Glutamatergic neuron (in vitro differentiated cells): ENCODE measurements at places on chromosomes 2 and 18. TPM values are rescaled to one million over a fixed set of nuclear protein-coding genes. Genes with fewer than 3 reads are reported as not detected.
A peak's percentile ranks its signal among the peaks of the same experiment; 100 is the strongest.

GRCh38 chr18:72799106-72799505, 68.7 kb downstream of the NETO1 start:
- no peak overlapping the region for H3K27ac ChIP-seq
- no peaks in the 10 kb centered on the region for H3K4me1 ChIP-seq
- no peaks in the 10 kb centered on the region for H3K27me3 ChIP-seq
- no peaks in the 10 kb centered on the region for H3K36me3 ChIP-seq
- no peak overlapping the region for H3K4me3 ChIP-seq

GRCh38 chr2:11296401-11296800, 48.0 kb downstream of the ROCK2 start:
- no peaks in the 10 kb centered on the region for H3K36me3 ChIP-seq
- no peak overlapping the region for H3K4me3 ChIP-seq
- H3K27me3 ChIP-seq = peaks cover 5% of the 10 kb centered on the region
- no peak for DNase-seq

DNA sequence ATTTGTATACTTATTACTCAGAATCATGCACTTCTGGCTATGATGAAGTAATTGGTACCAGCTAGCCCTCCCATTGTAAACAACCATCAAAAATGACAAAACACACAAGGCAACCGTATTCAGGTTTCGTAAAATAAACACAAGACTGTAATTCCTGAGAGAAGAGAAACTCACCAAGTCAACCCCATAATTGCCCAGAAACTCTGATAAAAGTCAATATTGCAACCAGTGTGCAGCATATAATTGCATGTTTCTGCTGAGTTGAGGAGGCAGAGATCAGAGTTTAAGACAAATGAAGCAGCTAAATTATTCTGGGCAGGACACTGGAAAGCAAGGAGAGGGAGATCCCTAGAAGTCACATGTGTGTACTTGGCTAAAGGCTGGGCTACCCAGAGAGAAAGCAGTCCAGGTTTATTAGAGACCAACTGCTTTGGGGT, 90.3 kb downstream of the ROCK2 start:
- H3K27me3 ChIP-seq = no peaks in the 10 kb centered on the region
- no peaks in the 10 kb centered on the region for H3K36me3 ChIP-seq
- no peak overlapping the region for H3K27ac ChIP-seq
- no peak overlapping the region for H3K4me3 ChIP-seq
- peaks cover 7% of the 10 kb centered on the region for H3K4me1 ChIP-seq

- H3K27ac ChIP-seq = no peak overlapping the region
- no peaks in the 10 kb centered on the region for H3K36me3 ChIP-seq
- H3K27me3 ChIP-seq = no peaks in the 10 kb centered on the region
- H3K4me1 ChIP-seq = no peaks in the 10 kb centered on the region
- no peak for DNase-seq
- H3K4me3 ChIP-seq = no peak overlapping the region
Observed at GRCh38 chr2:181307203-181307991, 149.8 kb upstream of the ITGA4 start.

GRCh38 chr2:236535024-236535423, 34.6 kb upstream of the ACKR3 start:
- no peak overlapping the region for H3K4me3 ChIP-seq
- DNase-seq = no peak
- no peaks in the 10 kb centered on the region for H3K36me3 ChIP-seq
- no peak overlapping the region for H3K27ac ChIP-seq
- H3K27me3 ChIP-seq = no peaks in the 10 kb centered on the region
- no peaks in the 10 kb centered on the region for H3K4me1 ChIP-seq

GRCh38 chr2:217672472-217672871, 330.3 kb downstream of the TNS1 start:
- DNase-seq = no peak
- H3K27ac ChIP-seq = no peak overlapping the region
- H3K4me1 ChIP-seq = peaks cover 13% of the 10 kb centered on the region
- no peak overlapping the region for H3K4me3 ChIP-seq
- peaks cover 3% of the 10 kb centered on the region for H3K27me3 ChIP-seq

- DNase-seq = no peak
- peaks cover 8% of the 10 kb centered on the region for H3K4me1 ChIP-seq
- H3K4me3 ChIP-seq = no peak overlapping the region
- no peaks in the 10 kb centered on the region for H3K36me3 ChIP-seq
- peaks cover 3% of the 10 kb centered on the region for H3K27me3 ChIP-seq
Observed at GRCh38 chr18:12293831-12294230, 14.2 kb upstream of the TUBB6 start.

DNA sequence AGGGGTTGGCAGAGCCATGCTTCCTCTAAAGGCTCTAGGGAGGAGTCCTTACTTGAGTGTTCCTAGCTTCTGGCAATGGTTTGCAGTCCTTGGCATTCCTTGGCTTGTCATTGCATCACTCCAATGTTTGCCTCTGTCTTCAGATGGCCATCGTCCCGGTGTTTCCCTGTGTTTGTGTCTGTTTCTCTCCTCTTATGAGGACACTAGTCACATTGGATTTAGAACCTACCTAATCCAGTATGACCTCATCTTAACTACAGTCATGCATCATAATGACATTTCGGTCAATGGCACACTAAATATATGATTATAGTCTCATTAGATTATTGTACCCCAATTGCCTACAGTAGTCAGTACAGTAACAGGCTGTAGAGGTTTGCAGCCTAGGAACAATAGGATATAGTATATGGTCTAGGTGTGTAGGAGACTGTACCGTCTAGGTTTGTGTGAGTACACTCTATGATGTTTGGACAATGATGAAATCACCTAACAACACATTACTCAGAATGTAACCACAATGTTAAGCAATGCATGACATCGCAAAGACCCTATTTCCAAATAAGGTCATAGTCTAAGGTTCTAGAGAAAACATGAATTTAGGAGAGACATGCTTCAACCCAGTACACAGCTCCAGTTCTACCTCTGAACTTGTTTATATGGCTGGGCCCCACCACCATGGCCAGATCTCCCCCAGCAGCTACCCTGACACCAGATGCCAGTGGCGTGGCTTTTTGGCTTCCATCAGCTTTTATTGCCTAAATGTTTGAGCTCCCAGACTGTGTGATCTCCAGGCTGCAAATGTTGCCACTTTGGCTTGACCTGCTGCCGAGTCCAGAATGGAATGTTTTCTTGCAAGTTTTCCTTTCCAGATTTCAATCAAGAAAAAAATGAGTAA, 22.1 kb downstream of the SRD5A2 start:
- peaks cover 13% of the 10 kb centered on the region for H3K36me3 ChIP-seq
- H3K4me3 ChIP-seq = no peak overlapping the region
- no peaks in the 10 kb centered on the region for H3K4me1 ChIP-seq

- H3K36me3 ChIP-seq = no peaks in the 10 kb centered on the region
- no peak for DNase-seq
- H3K27ac ChIP-seq = no peak overlapping the region
Observed at GRCh38 chr2:41717839-41718238, 330.0 kb upstream of the PKDCC start.

GRCh38 chr18:62751341-62751821, 36.0 kb downstream of the PHLPP1 start:
- H3K36me3 ChIP-seq = no peaks in the 10 kb centered on the region
- peaks cover 34% of the 10 kb centered on the region for H3K4me1 ChIP-seq
- DNase-seq = no peak
- no peak overlapping the region for H3K27ac ChIP-seq
- H3K4me3 ChIP-seq = no peak overlapping the region

GRCh38 chr2:21310493-21310892, 186.7 kb downstream of the TDRD15 start:
- no peak for DNase-seq
- no peaks in the 10 kb centered on the region for H3K4me1 ChIP-seq
- no peaks in the 10 kb centered on the region for H3K36me3 ChIP-seq
- no peaks in the 10 kb centered on the region for H3K27me3 ChIP-seq

DNA sequence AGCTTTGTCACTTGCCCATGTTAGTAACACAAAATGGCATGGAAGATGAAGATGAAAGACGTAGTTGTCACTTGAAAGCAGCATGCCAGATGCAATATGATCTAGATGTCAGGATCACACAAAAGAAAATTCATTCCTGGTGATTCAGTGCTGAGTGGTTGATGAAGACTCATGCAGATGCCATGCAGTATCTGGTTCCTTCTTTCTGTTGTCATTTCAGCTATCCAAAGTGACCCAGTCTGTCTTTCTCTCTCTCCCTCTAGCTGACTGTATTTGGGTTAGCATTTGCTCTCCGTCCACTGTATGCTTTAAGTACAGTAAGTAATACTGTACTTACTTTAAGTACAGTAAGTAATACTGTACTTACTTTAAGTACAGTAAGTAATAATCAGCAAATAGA, 50.4 kb downstream of the TTN start:
- no peak overlapping the region for H3K4me3 ChIP-seq
- H3K27ac ChIP-seq = no peak overlapping the region
- H3K4me1 ChIP-seq = no peaks in the 10 kb centered on the region
- no peak for DNase-seq
- H3K27me3 ChIP-seq = no peaks in the 10 kb centered on the region

DNA sequence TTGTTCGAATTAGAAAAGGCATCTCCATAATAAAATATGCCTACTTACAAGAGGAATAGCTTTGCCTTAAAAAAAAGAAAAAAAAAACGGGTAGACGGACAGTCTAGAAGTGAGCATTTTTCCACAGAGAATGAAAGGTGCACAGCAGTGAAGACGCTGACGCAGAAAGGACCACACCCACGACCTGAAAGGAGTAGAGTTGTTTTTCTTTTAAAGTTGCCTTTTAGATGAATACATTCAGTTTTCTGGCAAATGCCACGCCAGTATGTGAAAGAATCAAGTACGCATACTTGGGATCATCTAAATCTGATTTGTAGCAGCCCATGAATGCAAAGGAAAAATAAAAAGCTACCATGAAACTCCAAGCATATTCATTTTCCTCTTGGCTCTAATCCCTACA, 809.2 kb upstream of the SOX11 start:
- H3K4me1 ChIP-seq = no peaks in the 10 kb centered on the region
- no peaks in the 10 kb centered on the region for H3K27me3 ChIP-seq
- no peak overlapping the region for H3K4me3 ChIP-seq
- peak overlapping the region; percentile 44 for H3K27ac ChIP-seq
- H3K36me3 ChIP-seq = no peaks in the 10 kb centered on the region

DNA sequence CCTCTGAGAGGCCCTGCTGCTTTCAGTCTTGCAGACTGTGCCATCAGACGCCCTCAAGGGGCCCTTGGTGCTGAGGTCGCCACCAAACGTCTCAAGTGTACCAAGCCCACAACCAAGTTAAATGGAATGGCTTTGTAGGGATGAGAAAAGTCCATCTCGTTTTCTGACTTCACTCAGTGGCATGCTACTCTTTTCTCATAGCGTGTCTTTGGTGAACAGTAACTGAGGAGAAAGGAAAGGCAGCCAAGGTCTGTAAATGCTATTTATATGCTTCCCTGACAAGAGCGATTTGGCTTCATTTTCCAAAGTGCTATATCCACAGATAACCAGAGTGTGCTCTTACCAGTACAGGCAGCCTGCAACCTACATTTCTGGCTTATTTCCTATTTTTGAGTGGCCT, 123.0 kb downstream of the MTX2 start:
- no peak overlapping the region for H3K27ac ChIP-seq
- no peaks in the 10 kb centered on the region for H3K4me1 ChIP-seq
- no peaks in the 10 kb centered on the region for H3K36me3 ChIP-seq
- no peak overlapping the region for H3K4me3 ChIP-seq

DNA sequence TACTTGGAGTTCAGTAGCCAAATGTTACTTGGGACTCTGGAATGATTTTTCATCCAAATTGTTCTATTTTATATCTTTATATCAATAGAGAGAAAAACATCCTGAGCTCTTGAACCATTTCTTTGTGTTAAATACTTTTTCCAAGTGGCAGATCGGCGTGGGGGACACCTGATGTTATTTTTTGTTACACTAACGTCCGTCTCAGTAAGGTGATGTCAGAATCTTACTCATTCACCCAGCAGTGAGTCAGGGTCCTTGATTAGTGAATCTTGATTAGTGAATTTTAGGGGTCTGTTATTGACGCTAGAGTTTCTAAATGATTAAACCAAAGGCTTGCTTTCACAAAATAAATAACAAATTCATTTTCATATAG, 1.7 kb downstream of the MIB1 start:
- no peak for DNase-seq
- peaks cover 28% of the 10 kb centered on the region for H3K4me1 ChIP-seq
- peak overlapping the region; percentile 98 for H3K27ac ChIP-seq

- H3K4me1 ChIP-seq = peaks cover 36% of the 10 kb centered on the region
- H3K27ac ChIP-seq = no peak overlapping the region
- DNase-seq = no peak
- no peaks in the 10 kb centered on the region for H3K36me3 ChIP-seq
- H3K4me3 ChIP-seq = no peak overlapping the region
Observed at GRCh38 chr18:8626414-8627106, 17.3 kb downstream of the RAB12 start.

GRCh38 chr2:31344447-31344846, 70.1 kb downstream of the XDH start:
- no peaks in the 10 kb centered on the region for H3K36me3 ChIP-seq
- DNase-seq = no peak
- no peak overlapping the region for H3K27ac ChIP-seq
- H3K27me3 ChIP-seq = peaks cover 3% of the 10 kb centered on the region

- H3K27ac ChIP-seq = no peak overlapping the region
- H3K4me3 ChIP-seq = no peak overlapping the region
- H3K36me3 ChIP-seq = no peaks in the 10 kb centered on the region
- no peaks in the 10 kb centered on the region for H3K4me1 ChIP-seq
- no peaks in the 10 kb centered on the region for H3K27me3 ChIP-seq
Observed at GRCh38 chr18:610214-610928, 13.6 kb downstream of the CLUL1 start.

DNA sequence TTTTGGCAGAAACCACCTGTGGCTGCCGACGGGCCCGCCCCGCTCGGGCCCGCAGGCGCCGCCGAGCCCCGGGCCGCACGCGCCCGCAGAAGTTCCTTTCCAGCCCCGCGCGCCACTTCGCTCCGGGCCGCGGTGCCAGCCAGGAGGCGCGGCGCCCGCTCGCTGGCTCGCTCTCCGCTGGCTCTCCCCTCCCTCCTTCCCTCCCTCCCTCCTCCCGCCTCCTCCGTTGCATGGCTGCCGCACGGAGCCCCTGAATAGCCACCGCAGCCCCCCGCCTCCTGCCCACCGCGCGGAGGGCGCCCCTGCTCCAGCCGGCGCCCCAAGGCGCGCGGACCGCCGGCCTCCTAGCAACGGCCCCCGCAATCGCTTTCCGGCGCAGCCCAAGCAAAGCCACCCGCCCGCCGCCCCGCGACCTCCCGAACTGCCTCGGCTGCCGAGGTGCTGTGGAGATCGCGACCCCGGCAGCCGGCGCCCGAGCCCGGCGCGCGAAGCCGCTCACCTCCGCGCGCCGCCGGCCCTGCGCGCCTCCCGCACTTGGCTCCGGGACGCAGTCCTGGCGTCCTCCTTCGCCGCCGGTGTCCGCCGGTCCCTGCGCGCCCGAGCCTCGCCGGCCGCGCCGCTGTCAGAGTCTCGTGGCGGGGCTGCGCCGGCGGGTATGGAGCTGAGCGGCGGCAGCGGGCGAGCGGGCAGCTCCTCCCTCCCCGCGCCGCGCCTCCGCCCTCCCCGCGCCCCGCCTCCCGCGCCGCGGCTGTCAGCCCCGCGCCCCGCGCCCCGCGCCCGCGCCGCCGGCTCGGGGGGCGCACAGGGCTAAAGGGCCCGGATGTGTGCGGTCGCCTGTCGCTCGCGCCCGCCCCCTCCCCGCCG, at the start of gene ZBTB7C:
Gene ZBTB7C (minus strand): TSS at position 657 of the 864 bp plus-strand sequence.
- DNase-seq = peak; percentile 74
- H3K36me3 ChIP-seq = no peaks in the 10 kb centered on the region
- no peak within 1 kb of the TSS for H3K27ac ChIP-seq
- peak within 1 kb of the TSS; percentile 89 for H3K4me3 ChIP-seq
- H3K27me3 ChIP-seq = peaks cover 21% of the 10 kb centered on the region

GRCh38 chr18:79227621-79228020, 158.4 kb downstream of the ATP9B start:
- peaks cover 8% of the 10 kb centered on the region for H3K27me3 ChIP-seq
- H3K36me3 ChIP-seq = peaks cover 20% of the 10 kb centered on the region
- no peak overlapping the region for H3K4me3 ChIP-seq
- no peak overlapping the region for H3K27ac ChIP-seq

The CNGA3 gene
- 7.6 TPM for total RNA-seq

The PLEKHH2 gene
- total RNA-seq = 0.71 TPM

The TNFAIP6 gene
- not detected for total RNA-seq

The MARCO gene
- not detected for total RNA-seq

The PROM2 gene
- 5.4 TPM for total RNA-seq

The CXCR4 gene
- 215 TPM for total RNA-seq

The ST6GAL2 gene
- total RNA-seq = 5.9 TPM

The ITGAV gene
- total RNA-seq = 21.9 TPM
